ENCODE measurements at places on chromosomes 5 and 9.

- DNase-seq: no peak
These were observed 57.7 kb upstream of the EGFL7 start for GRCh38 chr9:136604823-136605525.

- no peak for DNase-seq
These were observed 12.2 kb upstream of the TMEM252 start for GRCh38 chr9:68552700-68553476.

DNA sequence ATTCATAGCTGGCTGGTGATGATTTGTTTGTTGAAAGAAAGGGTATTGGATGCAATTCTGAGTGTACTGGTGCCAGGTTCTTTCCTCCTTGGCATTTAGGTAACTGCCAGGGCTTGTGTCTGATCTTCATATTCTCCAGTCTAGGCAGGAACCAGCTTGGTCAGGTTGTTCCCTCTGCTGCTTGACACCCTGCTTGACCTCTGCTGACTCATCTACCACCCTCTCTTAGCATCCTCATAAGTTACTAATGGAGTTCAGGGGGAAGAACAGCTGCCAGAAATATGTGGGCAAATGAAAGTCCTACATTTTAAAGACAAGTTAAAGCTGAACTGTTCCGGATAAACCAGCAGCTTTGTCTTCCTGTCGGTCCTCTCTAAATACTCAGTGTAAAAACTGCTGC lies 116.1 kb upstream of the TNC start:
- no peak for DNase-seq

GRCh38 chr5:57692582-57693487 lies 210.2 kb upstream of the ACTBL2 start:
- DNase-seq: no peak

DNA sequence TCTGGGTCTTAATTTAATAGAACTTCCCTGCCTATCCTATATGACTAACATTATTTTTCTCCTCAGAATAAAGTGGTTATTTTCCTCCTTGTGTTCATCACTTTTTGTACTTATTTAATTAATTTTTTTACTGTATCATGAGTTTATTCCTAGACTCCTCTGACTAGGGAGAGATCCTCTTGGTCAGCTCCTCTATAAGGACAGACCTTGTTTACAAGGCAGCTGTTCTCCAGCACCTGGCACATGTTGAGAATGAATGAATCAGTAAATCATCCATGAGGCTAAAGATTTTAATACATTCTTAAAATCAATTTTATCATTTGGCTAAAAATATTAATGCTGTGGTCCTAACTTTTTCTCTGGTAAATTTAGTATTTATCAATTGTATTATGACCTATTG lies 139.8 kb downstream of the NUDT12 start:
- DNase-seq: no peak

DNA sequence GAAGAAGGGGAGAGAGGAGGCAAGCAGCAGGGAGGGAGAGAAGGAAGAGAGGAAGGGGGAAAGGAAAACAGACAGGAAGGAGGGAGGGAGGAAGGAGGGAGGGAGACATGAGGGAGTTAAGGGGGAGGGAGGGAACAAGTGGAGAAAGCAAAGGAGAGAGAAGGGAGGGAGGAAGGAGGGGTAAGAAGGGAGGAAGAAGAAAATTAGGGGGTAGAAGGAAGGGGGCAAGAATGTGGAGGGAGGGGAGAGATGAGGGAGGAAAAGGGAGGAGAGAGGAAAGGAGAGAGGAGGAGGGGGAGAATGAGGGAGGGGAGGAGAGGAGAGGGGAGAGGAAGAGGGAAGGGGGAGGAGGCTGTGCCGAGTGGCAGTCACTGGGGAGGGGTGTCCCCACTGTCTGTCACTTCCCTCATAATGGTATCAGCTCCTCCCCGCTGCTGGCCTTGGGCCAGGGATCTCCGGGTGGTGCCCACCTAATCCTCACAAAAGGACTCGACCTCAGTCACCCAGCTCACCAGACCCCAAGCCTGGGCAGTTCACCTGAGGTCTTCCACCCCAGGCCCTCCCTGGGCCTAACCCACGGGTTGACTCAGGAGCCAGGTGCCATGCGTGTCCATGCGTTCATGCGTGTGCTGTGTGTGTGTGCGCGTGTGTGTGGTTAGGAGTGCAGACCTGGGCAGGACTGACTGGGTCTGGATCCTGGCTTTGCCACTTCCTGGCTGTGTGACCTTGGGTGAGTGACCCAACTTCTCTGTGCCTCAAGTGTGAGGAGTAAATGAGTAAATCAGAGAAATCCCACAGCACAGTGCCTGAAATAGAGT lies 18.1 kb downstream of the C9orf50 start:
- DNase-seq: no peak

DNA sequence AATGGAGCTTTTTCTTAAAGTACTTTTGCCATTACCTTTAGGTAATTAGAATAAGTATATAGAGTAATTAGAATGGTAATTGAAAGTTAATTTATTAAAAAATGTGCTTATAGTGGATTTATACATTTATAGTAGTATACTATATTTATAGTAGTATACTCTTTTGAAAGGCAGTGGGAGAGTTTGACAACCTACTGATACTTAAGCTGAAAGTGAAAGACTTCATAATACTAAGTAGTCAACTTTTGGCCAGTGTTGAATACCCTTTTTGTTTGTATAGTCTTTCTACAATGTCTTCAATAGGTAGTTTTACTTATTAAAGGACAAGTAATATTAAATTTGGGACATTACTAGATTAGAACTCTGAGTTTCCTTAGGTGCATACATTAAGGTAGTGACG lies 12.9 kb downstream of the SREK1 start:
- no peak for DNase-seq

GRCh38 chr5:152523964-152524363 lies 118.9 kb upstream of the NMUR2 start:
- DNase-seq: no peak

GRCh38 chr9:108834959-108835665 lies 20.7 kb downstream of the ACTL7B start:
- DNase-seq: no peak

GRCh38 chr5:103526164-103526915 lies 36.2 kb downstream of the NUDT12 start:
- DNase-seq: no peak

DNA sequence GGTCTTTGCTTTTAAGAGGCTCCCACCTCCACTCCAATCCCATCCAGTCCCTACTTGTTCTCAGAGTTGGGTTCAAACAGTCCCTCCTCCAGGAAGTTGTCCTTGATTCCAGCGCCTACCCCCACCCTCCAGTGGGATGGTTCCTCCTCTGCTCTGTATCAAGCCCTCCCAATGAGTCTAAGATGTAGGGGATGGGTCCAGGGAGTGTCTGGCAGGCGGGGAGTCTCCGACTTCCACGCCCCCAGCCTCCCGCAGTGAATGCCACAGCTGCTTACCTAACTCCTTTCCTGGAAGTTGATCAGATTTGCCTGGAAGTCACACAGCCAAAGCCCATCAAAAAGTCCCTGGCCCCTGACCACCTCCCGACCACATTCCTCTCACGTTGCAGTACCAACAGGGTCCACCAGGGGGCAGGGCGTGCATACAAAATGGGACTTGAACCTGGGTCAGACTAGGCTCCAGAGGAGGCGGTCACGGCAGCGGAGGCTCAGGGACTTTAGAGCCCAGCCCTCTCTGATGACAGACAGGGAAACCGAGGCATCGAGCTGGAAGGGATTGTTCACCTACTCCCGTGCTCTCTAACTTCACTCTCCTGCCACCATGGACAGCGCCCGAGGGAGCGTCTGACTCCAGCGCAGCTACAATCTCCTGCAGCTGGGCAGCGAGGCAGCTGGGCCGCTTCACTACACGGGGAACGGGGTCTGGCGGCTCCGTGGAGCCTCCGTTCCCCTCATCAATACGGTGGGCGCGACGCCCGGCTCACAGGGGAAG lies 25.0 kb upstream of the TDRD7 start:
- DNase-seq: peak; percentile 57

DNA sequence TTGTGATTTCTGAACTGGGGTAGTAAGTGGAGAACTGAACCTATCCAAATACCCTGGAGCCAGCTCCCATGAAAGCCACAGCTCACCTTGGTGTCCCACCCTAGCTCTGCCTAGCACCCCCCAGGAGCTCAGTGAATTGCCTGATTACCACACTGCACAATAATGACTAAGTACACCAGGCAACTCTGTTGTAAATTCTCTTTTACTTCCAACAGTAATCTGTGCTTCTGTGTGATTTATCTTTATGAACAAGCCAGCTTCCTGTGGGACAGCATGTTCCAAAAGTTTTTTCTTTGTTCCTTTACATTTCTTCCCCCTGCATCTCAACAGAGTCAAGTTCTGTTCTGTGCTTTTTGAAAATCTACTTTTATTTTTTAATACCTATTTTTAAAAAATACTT lies 22.1 kb upstream of the GRPEL2 start:
- DNase-seq: no peak

DNA sequence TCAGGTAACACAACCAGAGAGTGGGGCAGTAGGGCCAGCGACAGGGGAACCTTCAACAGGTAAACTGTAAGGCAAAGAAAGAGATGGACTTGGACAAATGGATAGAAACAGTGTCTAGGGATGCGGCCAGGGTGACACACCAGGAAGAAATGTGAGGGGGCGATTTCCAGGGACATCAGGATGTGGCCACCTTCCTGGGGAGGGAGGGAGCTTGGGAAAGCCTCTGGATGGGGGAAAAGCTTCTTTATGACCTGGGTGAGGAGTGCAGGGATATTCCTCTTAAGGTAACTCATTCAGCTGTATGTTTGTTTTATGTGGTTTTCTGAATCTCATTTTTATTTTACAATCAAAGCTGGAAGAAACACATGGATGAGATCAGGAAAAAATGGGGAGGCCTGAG lies 11.9 kb upstream of the NXNL2 start:
- DNase-seq: no peak

Measured in stimulated activated CD8-positive, alpha-beta memory T cell treated with anti-CD3 and anti-CD28 coated beads, Interleukin-4, amount 100 ng/mL, for 4 hours (primary cell).